GM10248 (cell line): ENCODE measurements at places on chromosomes 2 and 18.

DNA sequence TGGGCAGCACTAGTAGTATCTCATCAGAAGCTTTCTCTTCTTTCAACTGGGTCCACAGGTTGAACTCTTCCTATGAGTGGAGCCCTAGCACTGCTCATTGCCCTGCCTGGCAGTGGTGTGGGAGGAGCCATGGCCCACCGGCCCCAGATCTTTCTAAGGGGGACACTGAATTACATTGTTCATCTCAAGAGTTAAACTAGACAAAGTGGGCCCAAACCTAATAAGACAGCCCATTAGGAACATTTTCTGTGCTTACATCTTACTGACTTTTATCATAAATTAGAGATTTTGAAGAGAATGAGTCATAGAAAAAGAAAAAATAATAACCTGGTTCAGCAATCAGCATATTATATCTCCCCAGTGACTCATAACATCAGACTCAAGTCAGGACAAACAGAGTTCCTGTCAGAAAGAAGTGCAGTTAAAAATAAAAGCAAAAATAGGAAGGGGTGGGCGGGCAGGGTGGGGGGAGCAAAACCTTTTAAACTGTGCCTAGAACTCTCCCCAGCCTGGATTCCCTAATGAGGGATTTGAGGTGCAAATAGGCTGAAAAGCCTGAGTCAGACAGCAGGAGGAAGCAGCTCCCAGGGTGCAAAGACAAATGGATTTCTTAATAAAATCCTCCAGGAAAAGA, 161.6 kb upstream of the TRIB2 start:
- DNase-seq, result no peak

GRCh38 chr2:134259994-134260393, 6.1 kb downstream of the MGAT5 start:
- DNase-seq, result no peak

GRCh38 chr18:64380117-64380516, 231.2 kb upstream of the LINC00305 start:
- DNase-seq, result peak; percentile 25

GRCh38 chr2:120737340-120738101, 1.9 kb downstream of the GLI2 start:
- no peak for DNase-seq

GRCh38 chr2:58063641-58064040, 17.0 kb downstream of the VRK2 start:
- DNase-seq, result no peak

GRCh38 chr2:153557211-153557610, 78.6 kb upstream of the RPRM start:
- no peak for DNase-seq

DNA sequence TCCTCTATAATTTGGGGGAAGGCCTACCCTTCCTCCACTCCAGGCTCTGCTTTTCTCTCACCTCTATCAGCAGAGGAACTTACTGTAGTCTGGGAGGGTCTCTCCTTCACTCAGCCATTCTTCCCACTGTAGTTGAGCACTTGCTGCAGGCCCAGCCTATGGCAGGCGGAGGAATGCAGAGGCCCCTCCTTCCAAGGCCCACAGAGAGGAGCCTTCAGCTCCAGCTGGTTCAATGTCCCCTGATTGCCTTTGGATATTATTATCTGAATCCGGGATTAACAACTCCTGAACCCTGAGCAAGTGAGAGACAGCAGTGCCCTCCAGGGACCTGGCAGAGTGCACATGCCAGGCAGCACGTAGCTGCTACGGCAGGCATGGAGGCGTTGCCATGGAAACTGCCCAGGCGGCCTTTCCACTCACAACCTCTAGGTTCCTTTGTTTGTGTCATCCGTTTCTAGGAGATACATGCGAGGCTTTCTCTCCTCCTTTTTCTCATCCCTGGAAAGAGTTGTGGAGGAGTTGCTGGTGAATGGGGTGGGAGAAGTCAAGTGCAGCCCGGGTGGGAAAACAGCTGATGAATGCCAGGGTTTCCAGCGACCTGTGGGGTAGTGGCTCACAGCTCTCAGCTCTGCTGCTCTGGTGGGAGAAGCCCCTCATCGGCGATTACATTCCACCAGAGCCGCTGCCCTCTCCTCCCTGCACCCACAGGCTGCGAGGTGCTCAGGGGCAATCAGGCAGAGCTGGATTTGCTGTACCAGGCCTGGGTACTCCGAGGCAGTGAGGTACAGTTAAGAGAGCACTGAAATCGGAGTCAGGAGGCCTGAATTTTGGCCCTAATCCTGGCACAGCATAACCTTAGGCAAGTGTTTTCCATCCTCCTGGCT, 55.3 kb upstream of the HK2 start:
- no peak for DNase-seq

GRCh38 chr2:201915446-201915845, 109.1 kb downstream of the CDK15 start:
- no peak for DNase-seq

DNA sequence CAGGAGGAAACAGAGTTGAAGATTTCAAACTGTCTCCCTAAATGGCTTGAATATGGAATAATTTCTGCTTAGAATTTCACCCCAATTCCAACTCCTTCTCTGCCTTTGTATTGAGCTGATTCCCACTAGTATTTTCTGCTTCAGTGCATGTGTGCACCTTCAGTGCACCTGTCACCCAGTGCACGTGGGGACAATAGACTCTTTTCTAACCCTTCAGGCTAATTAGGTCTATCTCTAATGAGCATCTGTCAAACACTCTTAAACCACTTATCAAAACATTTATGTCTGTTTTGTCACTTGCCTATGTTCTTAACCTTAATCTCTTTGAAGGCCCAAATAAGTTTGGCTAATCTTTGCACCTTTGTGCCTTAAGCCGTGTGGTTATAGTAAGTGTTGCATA, 232.0 kb upstream of the NETO1 start:
- DNase-seq, result no peak

DNA sequence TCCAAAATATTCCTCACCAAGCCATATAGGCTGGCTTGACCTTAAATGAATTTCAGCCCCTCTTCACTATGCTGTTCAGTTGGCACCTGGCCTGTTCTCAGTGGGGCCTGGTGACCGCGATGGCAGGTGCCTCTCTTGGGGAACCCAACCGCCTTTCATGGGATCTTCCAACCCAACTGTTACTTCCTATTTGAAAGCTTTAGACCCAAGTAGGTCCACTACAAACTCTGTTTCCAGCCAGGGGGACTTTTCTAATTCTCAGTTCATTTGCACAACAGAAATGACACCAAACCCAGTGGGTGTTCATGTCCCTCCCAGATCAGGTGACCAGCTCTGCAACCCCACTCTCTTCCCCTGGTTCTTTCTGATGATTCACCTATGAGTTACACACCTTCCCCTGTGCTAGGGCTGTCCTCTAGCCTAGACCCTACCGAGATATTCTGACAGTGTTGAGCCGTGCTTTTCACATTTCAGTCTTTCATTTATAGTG, 35.6 kb upstream of the NDUFV2 start:
- DNase-seq, result peak; percentile 74

DNA sequence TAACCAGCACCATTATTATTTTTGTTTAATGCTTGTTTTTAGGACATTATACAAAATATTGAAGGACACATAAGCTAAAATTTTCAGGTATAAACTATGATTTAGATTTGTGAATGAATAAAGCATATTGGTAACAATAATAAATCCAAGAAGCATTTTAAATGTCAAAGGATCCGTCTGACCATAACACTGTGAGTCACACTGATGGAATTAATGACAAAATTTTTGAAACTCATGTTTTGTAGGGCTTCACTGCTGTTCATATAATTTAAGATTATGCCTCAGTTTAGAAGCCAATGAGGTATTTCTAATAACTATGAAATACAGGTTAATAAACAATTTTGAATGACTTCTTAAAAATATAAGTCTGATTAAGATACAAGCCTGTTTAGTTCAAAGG, 124.6 kb downstream of the TMEFF2 start:
- DNase-seq, result no peak

- no peak for DNase-seq
Measured at GRCh38 chr2:9196637-9197036, 10.0 kb upstream of the ASAP2 start.

- no peak for DNase-seq
Measured at GRCh38 chr2:237931205-237931721, 35.6 kb upstream of the UBE2F start.

DNA sequence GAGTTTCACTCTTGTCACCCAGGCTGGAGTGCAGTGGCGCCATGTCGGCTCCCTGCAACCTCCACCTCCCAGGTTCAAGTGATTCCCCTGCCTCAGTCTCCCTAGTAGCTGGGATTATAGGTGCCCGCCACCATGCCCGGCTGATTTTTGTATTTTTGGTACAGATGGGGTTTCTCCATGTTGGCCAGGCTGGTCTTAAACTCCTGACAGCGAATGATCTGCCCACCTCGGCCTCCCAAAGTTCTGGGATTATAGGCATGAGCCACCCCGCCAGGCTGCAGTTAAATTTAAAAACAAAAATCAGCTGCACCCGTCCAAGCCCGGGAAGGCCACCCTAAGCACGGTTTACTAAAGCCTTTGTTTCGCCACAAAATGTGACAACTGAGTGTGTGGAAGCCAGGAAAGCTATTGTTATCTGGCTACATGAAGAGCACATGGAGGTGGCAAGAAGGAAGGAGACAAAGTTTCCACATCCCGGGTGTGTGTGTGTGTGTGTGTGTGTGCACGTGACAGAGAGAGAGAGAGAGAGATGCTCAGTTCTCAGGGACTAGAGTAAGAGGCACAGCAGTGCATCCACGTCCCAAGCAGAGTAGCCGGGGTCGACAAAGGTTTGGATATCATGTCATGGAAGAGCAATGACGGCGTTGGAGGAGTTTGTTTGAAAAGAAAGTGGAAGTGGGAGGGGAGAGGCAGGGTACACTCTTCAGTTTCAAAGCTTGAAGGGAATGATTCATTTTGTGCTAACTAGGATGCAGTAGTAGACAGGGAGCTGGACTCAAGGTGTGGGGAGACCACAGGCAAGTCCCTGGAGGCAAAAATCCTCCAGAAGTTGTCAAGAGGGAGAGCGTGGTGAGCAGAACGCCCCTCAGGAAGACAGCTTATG, 20.1 kb downstream of the INPP5D start:
- no peak for DNase-seq

- DNase-seq, result no peak
Measured at GRCh38 chr2:164151522-164151921, 415.7 kb upstream of the FIGN start.

DNA sequence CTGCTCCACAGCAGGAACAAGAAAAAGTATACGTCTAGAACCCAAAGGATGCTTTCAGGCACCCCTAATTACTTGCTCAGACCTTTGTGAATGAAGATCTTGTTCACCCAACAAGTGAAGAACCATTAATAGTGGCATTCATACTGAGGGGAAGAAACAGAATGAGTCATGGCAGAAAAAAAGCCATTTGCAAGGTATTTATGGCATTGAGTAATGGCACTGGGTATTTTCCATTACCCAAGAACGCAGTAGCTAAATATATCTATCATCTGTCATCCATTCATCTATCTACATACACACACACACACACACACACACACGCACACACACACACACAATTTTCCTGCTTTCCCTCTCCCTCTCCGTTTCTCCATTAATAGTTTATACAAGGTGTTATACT, 56.4 kb upstream of the XIRP2 start:
- DNase-seq, result no peak
